Fibroblast of villous mesenchyme (primary cell): ENCODE measurements at places on chromosomes 4 and X. TPM values are rescaled to one million over a fixed set of nuclear protein-coding genes. Genes with fewer than 3 reads are reported as not detected.
A peak's percentile ranks its signal among the peaks of the same experiment; 100 is the strongest.

The KLB gene
- total RNA-seq, result not detected in 2 replicates

The PCDH7 gene
- 53.1 and 122 TPM in 2 replicates for total RNA-seq

DNA sequence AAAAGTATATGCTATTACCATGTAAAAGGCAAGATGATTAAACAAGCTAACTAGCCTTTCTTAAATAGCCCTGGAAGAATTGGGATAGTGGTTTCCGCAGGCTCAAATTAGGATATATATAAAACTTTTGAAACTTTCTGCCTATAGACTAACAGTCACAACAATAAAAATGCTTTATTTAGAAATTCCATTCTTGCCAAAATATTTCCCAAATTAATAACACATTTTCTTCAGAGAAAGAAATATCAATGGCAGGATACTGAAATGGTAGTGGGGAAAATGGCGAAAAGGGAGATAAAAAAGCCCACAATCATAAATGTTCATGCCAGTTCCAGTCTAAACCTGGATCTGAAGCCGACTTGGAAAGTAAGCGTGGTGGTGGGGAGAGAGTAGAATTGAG lies 56.0 kb downstream of the MAD2L1 start:
- DNase-seq, result no peak

The MEPE gene
- not detected in 2 replicates for total RNA-seq

The BRS3 gene
- total RNA-seq, result not detected in 2 replicates

- DNase-seq, result no peak
Observed at GRCh38 chr4:188691811-188692210, 552.6 kb downstream of the TRIML1 start.

DNA sequence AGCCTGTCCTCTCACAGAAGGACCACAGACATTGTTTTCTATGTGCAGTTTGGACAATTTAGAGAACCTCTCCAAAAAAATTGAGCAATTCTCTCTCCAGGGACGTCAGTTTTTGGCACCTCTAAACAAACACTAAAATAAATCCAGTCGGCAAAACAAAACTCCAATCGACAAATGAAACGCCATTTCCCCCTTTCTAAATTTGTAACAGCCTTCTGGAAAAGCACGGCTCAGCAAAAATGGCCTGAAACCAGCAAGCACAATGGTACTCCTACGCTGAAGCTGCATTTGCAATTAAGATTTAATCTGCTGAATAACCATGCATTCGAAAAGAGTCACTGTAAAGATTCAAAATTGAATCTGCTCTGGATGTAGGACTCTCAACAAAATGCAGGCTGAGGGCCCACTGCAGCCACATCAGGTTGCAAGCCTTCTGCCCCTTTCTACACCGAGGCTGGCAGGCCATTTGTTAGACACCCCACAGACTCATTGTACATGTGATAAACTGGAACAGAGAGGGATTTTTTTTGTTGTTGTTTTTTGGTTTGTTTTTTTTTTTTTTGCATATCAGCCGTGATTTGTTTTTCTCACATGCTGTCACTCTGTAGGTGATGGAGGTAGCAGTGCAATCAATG lies 79.9 kb upstream of the MAP3K15 start:
- peak; percentile 28 for DNase-seq

The RNF175 gene
- total RNA-seq, result not detected in 2 replicates

The FSTL5 gene
- total RNA-seq, result 0.32 TPM in 1 of 2 replicates, not detected in the other

DNA sequence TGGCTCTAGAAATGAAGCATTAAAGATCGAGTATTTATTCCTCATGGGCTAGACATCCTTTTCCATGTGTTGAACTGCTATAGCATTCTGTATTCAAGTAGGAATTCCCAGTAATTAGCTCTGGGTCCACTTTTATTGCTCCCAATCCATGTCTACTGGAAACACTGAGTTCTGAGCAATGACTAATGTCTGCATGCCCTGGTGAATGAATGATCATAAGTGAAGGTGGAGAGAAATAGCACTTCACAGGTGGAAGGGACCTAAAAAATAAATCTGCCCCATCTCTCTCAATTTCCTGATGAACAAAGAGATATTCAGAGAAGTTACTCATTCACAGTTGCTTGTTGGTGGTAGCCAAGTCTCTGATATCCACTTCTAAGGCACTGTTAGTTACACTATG lies 34.6 kb upstream of the CXCL8 start:
- DNase-seq, result no peak

DNA sequence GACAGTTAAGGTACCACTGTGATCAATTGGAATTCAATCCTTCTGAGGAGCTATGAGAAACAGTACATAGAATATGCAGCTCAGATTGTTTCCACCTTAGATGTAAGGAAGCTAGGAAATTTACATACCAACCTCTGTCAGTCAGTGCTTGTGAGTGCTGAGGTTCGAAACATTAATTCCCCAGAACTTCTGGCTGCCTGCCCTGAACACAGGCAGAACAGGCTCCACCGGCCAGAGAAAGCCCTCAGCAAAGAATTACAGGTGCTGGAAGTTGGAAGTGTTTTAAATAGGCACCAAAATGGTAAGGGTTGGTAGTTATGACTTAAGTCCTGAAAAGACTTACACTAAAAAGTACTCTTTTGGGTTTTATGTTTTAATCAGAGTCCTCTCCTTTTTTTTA lies 651.8 kb downstream of the C4orf33 start:
- no peak for DNase-seq

- no peak for DNase-seq
Observed at GRCh38 chrX:103356858-103357257, 552 bp downstream of the TCEAL9 start.

DNA sequence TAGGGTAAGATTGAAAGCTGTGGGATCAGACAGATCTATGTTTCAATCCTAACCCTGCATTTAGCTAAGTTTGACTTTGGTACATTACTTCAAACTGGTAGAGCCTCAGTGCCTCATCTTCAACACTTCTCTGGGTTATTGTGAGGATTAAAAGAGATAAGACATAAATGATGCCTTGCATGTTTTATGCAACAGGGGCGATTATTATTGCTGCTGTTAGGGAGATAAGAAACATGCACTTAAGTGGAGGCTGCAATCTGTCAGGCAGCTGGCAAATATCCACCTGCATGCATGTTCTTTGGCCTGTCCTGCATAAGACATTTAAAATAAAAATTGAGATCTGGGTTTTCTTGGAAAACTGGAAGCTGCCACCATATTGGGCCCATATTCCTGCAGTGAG lies 24.6 kb downstream of the UNC5C start:
- no peak for DNase-seq

The HPGD gene
- 0.97 TPM in 1 of 2 replicates, not detected in the other for total RNA-seq

DNA sequence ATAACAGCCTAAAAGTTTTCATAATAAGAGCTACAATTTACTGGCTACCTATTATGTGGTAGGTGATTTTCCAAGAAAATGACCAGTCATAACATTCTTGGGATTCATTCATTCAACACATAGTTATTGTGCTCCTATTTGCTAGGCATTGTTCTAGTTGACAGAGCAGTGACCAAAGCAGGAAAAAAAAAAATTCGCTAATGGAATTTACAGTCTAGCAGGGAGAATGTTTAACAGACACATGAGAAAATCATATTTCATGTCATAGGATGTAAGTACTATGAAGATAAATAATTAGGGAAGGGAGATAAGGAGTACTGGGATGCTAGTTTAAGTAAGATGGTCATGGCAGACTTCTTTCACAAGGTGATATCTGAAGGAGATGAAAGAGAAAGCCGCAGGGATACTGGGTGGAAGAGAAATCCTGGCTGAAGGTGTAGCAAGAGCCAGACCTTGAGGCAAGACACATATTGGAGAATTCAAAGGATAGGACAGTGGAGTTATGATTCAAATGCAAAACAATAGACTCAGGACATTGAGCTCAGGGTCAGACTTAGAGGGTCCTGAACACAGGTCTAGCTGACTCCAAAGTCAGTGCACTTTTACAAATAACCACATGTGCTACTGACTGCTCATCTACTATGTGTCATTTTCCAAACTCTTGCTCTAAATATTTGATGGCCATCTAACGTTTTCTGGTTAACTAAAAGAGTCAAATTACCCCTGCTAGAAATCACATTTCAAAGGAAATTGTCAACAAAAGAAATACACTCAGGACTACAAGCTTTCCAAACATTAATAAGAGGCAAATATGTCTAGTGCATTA lies 20.4 kb downstream of the SPCS3 start:
- no peak for DNase-seq

The STOX2 gene
- 0.43 and 0.97 TPM in 2 replicates for total RNA-seq

DNA sequence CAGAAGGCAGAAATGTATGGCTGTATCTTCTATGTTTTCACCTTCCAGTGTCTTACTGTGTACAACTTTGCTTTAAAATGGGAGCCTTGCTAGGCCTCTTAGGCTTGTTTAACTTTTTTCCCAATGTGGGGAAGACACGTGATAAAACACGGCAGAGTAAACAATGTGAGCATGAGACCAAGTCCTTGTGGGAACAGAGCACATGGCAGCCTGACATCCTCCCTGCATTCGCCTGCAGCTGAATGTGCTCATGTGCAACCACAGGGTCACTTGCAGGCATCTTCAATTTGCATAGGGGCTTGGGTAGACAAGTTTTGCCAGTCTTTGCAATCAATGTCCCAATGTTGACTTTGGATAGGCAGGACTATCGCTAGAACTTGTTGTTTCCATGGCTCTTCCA lies 91.8 kb downstream of the CCNG2 start:
- no peak for DNase-seq

The UPF3B gene
- 1.3 and 1.7 TPM in 2 replicates for total RNA-seq

The CAPN6 gene
- 0.97 and 1.3 TPM in 2 replicates for total RNA-seq

DNA sequence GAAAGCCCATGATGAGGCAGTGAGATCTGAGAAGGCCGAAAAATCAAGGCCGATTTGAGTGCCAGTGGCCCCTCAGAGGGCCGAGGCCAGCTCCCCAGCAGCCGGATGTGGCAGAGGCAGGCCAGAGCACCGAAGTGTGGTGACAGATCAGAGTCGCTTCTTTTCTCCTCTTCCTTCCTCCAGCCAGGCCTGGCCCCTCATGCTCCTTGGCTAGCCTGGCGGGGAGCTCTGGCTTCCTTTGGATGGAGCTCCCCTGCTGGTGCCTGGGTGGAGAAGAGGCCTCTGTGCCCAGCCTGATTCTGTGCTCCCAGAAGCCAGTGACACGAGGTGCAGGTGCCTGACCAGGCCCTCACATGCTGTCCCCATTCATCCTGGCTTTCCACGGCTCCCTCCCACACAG lies 127.2 kb upstream of the PABPC4L start:
- DNase-seq, result no peak

GRCh38 chrX:31319586-31319985 lies 247.7 kb upstream of the FTHL17 start:
- DNase-seq, result no peak

GRCh38 chr4:41015016-41015675 lies 199.2 kb downstream of the APBB2 start:
- peak; percentile 41 for DNase-seq

The GAK gene
- 44.0 and 68.0 TPM in 2 replicates for total RNA-seq

GRCh38 chrX:7953446-7953845 lies 26.2 kb upstream of the PNPLA4 start:
- peak; percentile 2 for DNase-seq

- DNase-seq, result no peak
Observed at GRCh38 chrX:17922303-17922702, 61.2 kb upstream of the RAI2 start.

The SPIN4 gene
- 3.9 and 5.6 TPM in 2 replicates for total RNA-seq

GRCh38 chr4:5710065-5710960 lies 688 bp upstream of the EVC start:
- peak; percentile 18 for DNase-seq

DNA sequence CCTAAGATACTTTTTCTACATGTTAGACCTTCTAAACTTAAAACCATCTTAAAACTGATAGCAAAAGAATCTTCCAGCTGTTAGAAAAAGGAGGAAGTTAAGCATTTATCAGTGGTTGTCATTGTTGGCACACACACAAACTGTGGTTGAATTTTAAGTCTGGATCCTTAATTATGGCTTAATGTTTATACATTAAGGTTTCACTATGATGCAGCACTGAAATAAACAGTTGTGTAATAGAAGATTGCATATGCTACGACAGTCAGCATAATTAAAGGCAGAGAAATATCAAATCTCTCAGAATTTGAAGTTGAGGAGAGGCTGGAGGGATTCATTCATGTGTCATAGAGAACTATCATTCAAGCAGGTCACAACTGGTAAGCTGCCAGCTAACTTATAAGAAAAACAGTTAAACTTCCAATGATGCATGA lies 32.3 kb downstream of the ADGRA3 start:
- peak; percentile 95 for DNase-seq

GRCh38 chr4:156137679-156138473 lies 184.2 kb upstream of the CTSO start:
- DNase-seq, result no peak

The FAM241A gene
- 1.3 and 1.6 TPM in 2 replicates for total RNA-seq

The CXorf49 gene
- total RNA-seq, result not detected in 2 replicates

The AMTN gene
- total RNA-seq, result not detected in 2 replicates

The GLUD2 gene
- total RNA-seq, result 1.9 and 3.5 TPM in 2 replicates

DNA sequence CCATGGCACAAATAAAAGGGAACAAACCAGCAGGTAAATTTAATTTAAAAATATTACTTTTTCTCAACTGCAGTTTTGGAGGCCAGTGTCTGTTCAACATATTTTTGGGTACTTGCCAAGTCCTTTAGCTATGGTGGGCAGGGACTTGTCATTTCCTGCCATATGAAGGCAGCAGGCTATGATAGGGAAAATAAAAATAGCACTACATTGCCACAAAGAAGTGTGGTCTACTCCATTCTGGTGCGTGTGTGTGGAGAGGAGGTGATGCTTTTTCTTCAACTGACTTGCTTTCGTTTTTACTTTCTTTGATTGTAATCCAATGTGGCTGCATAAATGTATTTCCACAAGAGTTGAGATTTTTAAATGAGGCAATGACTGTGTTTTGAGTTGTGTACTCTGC lies 17.2 kb downstream of the GPR174 start:
- DNase-seq, result no peak

- DNase-seq, result no peak
Observed at GRCh38 chr4:3317656-3318211, 24.9 kb downstream of the RGS12 start.

GRCh38 chrX:154002215-154002719 lies 17.4 kb downstream of the IRAK1 start:
- peak; percentile 48 for DNase-seq
